ENCODE measurements at places on chromosomes 7 and 10.

GRCh38 chr10:93280121-93280698 is 201.9 kb downstream of the MYOF start:
- no peak for DNase-seq

DNA sequence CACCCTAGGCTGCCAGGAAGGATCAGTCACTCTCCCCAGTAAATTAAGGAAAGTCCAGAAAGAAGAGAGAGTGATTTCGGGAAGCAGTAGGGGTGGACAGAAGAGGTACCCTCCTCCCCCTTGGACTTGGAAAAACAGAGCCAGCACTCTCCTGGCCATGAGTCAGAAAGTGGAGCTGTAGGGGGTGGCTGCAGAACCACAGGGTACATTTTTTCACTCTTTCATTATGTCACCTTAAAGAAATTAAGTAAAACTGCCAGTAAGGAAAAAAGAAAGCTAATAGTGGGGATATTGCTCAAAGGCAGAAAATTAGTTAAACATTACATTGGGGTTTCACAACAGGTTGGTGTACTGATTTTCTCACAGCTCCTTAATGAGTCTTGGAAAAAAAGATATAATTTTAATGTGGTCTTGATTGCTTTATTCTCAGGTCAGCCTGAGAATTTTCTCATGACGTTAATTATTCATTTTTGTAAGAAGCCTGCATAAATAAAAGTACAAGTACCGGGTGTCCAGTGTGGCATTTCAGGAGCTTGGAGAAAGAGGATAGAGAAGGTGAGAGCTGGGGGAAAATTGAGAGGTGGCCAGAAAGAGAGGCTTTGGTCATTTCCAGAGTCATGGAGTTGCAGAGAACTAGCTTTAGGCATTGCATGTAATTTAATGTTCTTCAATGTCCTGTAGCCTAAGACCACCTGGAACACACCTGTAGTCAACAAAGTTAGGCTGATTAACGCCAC is 23.2 kb upstream of the AOAH start:
- no peak for DNase-seq

DNA sequence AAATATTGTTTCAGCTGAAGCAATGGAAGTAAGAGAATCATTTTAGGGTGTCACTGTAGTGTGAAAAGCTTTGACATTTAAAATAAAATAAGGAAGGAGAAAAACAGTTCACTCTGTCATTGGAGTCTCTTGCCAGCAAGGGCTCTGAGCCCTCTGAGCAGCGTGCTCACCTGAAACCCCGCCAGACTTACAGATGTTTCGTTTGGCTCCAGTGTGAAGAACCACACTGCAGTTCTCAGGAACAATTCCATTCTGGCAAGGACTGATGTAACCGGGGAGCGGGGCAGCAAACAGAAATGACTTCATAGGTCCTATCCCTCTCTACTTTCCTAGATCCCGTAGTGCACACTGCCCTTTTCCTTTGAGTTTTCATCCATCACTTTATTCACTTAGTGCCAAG is 164.3 kb downstream of the CELF2 start:
- no peak for DNase-seq

DNA sequence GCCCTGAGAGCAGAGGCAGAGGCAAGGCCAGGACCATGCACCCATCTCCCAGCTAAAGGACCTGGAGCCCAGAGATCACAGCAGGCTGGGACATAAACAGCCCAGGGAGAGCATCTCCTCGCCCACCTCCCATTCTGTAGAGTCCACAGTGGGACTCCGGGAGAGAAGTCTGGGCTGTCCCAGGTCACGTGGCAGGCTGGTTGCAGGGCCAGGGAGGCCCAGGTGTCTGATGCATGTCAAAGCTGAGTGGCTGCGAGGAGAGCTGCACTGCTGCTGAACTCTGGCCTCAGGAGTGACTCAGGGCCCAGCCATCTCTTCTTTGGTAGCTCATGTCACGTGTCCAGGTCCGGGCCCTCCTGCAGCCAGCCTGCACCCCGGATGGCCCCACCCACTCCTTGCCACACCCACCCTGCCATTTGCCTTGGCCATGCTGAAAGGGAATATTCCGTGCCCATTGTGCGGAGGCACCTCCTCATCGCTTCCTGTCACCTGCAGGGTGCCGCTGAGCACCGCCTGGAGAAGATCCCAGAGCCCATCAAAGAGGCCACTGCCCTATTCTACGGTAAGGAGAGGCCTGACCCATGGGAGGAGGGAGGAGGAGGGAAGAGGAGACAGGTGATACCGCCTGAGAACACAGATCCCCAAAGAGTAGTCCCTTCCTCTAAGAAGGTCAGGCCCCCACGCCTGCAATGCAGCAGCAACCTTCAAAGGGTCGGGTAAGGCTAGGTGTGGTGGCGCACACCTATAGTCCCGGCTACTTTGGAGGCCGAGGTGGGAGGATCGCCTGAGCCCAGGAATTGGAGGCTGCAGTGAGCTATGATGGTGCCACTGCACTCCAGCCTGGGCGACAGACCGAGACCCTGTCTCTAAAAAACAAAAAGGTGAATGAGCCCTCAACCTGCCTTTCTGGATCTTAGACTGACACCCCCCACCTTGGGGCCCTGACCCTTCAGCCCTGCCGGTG is 12.6 kb upstream of the SH2B2 start:
- no peak for DNase-seq

DNA sequence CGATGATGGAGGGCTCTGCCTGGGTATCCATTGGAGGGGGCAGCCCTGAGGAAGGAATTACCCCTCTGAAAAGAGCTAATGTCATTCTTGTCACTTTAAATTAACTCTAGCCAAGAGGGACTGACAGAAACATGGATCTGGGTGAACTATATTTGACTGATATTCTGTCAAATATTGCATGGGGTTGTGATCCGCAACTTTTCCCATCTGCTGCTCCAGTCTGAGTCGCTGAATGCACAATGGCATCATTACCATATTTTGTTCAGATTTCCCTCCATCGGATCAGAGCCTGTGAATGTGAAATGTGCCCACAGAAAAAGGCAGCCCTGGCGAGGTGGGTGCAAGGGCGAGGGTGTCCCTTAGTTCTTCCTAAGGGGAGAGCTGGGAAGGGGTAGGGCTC is 100.5 kb upstream of the TCF7L2 start:
- DNase-seq, result no peak

DNA sequence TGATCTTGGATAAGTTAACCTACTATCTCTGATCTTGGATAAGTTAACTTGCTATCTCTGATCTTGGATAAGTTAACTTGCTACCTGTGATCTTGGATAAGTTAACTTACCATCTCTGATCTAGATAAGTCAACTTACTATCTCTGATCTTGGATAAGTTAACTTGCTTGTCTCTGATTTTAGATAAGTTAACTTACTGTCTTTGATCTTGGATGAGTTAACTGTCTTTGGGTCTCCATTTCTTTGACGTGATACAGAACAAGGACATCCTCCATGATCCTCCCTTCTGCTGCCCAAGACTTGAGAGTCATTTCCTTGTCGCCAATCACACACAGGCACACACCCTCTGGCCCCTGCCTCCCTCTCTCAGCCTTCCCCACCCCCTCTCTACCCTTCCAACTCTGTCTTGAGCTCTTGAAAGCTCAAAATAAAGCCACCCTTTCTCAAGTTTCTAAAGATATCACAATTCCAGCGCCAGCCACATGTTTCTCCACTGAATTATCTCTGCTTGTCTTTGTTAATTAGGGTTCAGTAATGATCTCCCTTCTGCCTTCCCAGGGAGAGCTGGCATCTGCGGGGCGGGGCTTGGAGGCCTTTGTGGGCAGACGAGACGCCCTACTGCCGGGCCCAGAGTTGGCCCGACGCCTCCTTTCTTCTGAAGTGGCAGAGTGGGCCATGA is 85.1 kb upstream of the GTF2I start:
- no peak for DNase-seq

DNA sequence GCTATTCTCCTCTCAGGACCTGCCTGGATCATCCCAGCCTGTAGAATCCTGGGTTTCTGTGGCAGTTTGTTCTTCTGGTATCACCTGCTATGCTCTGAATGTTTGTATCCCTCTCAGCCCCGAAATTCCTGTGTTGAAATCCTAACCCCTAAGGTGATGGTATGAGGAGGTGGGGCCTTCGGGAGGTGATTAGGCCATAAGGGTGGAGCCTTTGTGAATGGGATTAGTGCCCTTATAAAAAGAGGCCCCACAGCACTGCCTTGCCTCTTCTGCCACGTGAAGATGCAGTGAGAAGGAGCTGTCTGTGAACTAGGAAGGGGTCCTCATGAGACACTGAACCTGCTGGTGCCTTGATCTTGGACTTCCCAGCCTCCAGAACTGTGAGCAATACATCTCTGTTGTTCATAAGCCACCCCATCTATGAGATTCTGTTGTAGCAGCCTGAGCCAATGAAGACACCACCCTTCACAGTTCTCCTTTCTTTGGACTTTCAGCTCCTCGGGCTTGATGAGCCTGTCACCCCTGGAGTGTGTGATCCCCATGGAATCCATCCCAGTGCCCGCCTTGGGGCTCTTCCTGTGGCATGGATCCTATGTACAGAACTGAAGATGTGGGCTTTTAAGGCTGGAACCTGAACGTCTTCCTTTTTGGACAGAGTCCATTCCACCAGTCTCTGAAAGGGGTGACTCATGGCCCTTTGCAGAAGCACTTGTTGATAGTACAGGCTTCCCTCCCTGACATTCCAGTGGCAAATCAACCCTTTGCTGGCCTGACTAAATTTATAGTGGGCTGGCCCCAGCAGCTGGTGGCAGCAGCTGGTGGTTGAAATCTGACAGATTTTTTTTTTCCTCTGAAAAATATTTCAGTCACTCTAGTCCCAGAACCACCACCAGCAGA is 138.0 kb downstream of the TACC2 start:
- no peak for DNase-seq

DNA sequence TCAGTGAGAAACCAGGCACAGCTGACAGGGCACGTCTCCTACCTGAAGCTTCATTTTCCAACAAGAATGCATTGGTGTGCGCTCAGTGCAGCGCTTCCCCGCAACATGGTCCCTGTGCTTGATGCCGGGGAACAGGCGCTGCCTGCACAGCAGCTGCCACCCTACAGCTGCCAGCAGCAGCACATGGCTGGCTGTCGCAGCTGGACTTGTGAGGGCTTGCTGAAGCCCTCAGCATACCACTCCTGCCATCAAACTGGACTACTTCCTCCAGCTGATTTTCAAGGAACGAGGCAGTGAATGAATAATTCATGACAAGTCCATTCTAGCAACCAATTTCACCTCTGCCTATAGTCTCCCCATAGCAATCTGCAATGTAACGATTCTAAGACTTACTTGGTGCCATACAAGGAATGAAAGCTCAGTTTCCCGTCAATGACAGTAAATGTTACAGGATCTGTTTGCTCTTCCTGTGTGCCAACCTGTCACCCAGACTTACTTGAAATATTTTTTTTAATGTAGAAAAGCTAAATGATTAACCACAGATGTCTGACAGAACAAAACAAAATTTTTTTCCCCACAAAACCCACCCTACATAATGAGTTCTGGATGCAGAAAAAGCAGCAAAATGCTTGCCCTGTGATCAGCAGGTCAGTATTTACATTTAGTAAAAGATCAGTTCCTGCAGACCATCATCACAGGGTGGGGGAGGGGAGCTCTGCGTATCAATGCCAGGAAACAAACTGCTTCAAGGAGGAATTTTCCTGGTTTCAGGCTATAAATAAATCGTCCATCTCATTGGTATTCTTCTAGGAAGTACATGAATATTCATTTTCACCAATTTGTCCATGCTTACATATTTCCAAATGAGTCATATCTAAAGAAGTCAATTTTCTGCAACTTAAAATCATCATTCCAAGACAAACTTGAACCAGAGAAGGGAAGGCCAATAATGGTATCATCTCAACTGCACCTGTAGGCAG is 140.6 kb downstream of the ALOX5 start:
- no peak for DNase-seq

- no peak for DNase-seq
Measured at GRCh38 chr7:128115821-128116723, 84.8 kb upstream of the LRRC4 start.

DNA sequence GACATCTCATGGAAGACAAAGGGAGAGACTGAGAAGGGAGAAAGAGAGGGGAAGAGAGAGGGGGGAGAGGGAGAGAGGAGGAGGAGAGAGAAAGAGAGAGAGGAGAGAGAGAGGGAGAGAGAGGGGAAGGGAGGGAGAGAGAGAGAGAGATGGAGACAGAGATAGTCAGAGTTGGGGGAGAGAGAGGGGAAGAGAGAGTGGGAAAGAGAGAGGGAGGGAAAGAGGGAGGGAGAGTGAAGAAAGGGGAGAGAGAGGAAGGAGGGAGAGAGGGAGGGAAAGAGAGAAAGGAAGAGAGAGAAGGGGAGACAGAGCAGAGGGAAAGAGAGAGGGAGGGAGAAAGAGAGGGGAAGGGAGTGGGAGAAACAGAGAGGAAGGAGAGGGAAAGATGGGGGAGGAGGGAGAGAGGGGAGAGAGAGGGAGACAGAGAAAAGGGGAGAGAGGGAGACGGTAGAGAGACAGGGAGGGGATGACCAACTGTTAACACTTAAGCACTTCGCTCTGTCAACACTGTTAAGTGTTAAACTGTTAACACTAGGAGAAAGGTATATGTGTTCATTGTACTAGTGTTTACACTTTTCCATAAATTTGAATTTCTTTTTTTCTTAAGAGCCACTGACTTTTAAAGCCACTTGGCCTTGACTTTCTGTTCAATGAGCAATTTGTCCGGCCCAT is 21.8 kb upstream of the SDK1 start:
- DNase-seq, result no peak

GRCh38 chr10:115033898-115034297 is 59.3 kb upstream of the ATRNL1 start:
- DNase-seq, result no peak

DNA sequence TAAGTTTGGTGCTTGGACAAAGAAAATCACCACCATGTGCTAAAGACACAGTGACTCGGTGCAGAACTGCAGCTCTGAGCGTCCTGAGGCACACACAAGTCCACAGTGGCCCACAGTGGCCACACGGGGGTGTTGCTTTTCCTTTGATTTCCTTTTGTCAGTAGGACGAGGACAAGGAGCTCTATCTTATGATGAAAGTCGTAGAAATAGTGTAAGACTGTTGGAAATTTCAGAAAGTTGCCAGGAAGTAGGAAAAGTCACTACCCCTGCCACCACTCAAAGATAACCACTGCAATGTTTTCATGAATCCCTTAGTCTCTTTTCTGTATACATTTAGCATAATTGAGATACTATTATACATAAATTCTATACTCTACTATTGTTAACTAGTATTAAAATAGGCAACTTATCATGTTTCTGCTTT is 146.0 kb downstream of the TNS3 start:
- DNase-seq, result no peak

GRCh38 chr7:51369746-51370145 is 53.1 kb upstream of the COBL start:
- no peak for DNase-seq

DNA sequence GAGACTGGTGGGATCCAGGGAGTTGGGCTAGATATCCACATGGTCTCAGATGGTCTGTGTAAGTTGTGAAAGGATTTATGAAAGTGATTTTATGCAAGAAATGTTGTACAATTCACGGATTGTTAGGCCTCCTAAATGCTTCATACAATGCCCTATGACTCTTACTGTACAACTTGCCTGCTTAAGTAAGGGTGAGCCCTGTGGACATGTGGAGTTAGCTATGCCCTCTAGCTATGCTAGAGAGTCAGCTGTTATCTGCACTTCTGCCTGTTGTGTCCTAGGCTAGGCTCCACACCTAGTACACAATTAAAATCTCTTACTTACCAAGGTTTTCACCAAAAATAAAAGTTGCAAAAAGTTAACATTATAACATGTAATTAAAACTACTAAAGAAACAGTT is 1.7 kb upstream of the CFAP43 start:
- DNase-seq, result no peak

All from activated CD4-positive, CD25-positive, alpha-beta regulatory T cell treated with anti-CD3 and anti-CD28 coated beads, Interleukin-2, amount 50 U/mL, for 16 hours (primary cell).